Spleen (tissue), 13 donors: ENCODE measurements at places on chromosomes 16 and 17. TPM values are rescaled to one million over a fixed set of nuclear protein-coding genes. Genes with fewer than 3 reads are reported as not detected.

The CD300H gene
- 4.8 TPM for polyA plus RNA-seq

The SLC5A2 gene
- 1.3 TPM for polyA plus RNA-seq

The MYO15B gene
- polyA plus RNA-seq: 123 TPM

The FXR2 gene
- polyA plus RNA-seq: 18.9 TPM

The TEX14 gene
- 0.17 TPM for polyA plus RNA-seq

The ZNF18 gene
- polyA plus RNA-seq: 7.0 TPM

The STH gene
- not detected for polyA plus RNA-seq

The CCL8 gene
- 0.33 TPM for polyA plus RNA-seq

GRCh38 chr17:67098006-67098405 is 53.7 kb downstream of the CACNG1 start:
- no peak for DNase-seq

- DNase-seq: peak; percentile 73
These were observed 2.5 kb downstream of the SGCA start for GRCh38 chr17:50168319-50168718.

GRCh38 chr17:1762901-1763898 is 1.3 kb downstream of the SERPINF1 start:
- DNase-seq: no peak

- no peak for DNase-seq
These were observed 71.2 kb downstream of the IRF8 start for GRCh38 chr16:85970016-85970733.

- no peak for DNase-seq
These were observed 47.6 kb downstream of the ABAT start for GRCh38 chr16:8722025-8722348.

GRCh38 chr17:81518113-81518784 is 5.7 kb upstream of the ACTG1 start:
- no peak for DNase-seq

GRCh38 chr17:17837966-17838962 is 1.5 kb upstream of the SREBF1 start:
- no peak for DNase-seq

- peak; percentile 55 for DNase-seq
These were observed 17.4 kb upstream of the OR1F1 start for GRCh38 chr16:3170440-3171180.

DNA sequence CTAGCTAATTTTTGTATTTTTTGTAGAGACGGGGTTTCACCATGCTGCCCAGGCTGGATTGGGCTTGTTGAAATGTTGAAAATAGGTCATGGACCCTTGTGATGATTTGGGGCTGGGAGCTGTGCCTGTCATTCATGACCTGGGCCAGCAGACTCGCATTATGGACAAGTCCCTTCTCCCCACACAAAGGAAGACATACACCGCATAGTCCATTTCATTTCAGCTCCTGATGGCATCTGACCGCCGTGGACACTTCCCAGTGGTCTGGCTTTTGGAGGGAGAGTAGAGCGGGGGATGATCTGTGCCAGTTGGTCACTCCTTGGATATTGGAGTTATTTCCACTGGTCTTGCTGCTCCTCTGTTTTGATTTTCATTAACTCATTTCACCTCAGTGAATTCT is 34.8 kb downstream of the MPRIP start:
- peak; percentile 16 for DNase-seq

- peak; percentile 90 for DNase-seq
These were observed 300.6 kb downstream of the SEC14L1 start for GRCh38 chr17:77441130-77441920.

GRCh38 chr17:41792845-41793783 is 6.6 kb upstream of the JUP start:
- DNase-seq: no peak
